Sigmoid colon (tissue), 7 donors: ENCODE measurements at places on chromosomes 3 and 15. TPM values are rescaled to one million over a fixed set of nuclear protein-coding genes. Genes with fewer than 3 reads are reported as not detected.

The NPAP1 gene
- polyA plus RNA-seq = not detected

GRCh38 chr15:88882785-88883184 lies 12.6 kb downstream of the HAPLN3 start:
- DNase-seq = no peak

The IGDCC3 gene
- polyA plus RNA-seq = not detected

The FAM43A gene
- 62.8 TPM for polyA plus RNA-seq

- DNase-seq = no peak
Measured at GRCh38 chr3:64382153-64382552, 156.9 kb upstream of the PRICKLE2 start.

GRCh38 chr3:5138214-5138981 lies 16.3 kb downstream of the ARL8B start:
- DNase-seq = no peak

DNA sequence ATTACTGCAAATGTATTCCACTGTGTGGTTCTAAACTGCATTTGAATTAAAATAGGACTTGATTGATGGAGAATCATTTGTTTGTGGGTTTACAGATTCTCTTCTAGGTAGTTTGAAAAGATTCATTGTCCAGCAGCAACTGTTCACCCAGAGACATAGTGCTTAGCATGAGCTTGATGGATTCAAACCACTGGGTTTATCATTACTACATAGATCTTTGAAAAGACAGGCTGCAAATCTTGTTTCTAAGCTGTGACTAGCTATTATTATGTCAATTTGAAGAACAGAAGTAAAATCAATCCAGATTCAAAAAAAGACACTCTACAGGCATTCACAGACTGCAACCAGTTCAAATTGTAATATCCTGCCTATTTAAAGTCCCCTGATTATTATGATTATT lies 49.8 kb downstream of the MBNL1 start:
- DNase-seq = no peak
